ENCODE measurements at places on chromosomes 4 and X.

DNA sequence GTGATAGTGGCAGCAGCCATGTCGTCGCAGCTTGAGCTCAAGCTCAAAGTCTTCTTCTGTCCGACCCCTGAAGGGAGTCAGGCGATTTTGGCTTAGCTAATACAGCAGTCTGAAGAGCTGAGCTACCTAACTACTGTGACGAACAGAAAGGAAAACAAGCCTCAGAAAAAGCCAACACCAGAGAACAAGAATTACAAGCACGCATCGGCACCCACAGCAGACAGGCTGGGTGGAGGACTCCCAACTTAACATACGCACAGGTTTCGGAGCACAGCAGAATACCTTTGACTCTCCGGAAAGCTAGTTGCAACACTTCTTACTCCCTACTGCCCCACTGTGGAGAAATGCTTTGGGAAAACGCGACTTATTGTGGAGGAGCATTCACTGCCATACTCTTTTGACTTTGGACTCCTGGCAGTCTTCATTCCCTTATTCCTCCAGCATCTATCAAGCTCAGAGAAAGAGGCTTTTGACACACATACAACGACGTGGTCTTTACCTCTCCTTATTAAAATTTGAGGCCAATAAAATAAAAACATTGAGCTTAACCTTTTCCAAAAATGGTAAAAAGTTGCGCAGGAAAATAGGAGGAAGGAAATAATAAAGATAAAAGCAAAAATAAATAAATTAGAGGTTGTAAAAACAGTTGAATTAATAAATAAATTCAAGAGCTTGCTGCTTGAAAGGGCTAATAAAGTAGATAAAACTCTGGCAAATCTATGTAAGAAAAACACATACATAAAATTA is 41.3 kb upstream of the GPC3 start:
- no peak for DNase-seq

GRCh38 chr4:74366367-74366911 is 1.5 kb downstream of the EREG start:
- DNase-seq = no peak

GRCh38 chrX:72308566-72309296 is 3.0 kb upstream of the CITED1 start:
- DNase-seq = no peak

- DNase-seq = no peak
Observed at GRCh38 chr4:56871371-56871866, 36.3 kb upstream of the REST start.

- no peak for DNase-seq
Observed at GRCh38 chr4:3747581-3747904, 18.6 kb upstream of the ADRA2C start.

GRCh38 chr4:142016031-142016430 is 379.6 kb downstream of the IL15 start:
- DNase-seq = no peak

- DNase-seq = no peak
Observed at GRCh38 chr4:24778464-24779225, 16.7 kb upstream of the SOD3 start.

- no peak for DNase-seq
Observed at GRCh38 chrX:25079020-25079419, 63.3 kb upstream of the ARX start.

DNA sequence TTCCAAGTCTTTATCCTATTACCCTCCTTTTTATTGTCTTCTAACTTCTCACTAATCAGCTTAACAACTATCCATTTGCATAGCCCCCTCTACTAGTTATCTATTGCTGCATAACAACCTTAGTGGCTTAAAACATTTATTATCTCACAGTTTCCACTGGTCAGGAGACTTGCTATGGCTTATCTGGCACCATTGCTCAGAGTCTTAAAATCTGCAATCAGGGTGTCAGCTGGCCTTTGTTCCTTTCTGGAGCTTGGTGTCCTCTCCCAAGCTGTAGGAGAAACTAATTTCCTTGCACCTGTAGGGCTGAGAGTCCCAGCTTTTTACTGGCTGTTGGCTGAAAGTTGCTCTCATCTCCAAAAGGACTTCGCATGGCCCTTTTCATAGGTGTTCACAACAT is 137.0 kb upstream of the SMIM31 start:
- no peak for DNase-seq

DNA sequence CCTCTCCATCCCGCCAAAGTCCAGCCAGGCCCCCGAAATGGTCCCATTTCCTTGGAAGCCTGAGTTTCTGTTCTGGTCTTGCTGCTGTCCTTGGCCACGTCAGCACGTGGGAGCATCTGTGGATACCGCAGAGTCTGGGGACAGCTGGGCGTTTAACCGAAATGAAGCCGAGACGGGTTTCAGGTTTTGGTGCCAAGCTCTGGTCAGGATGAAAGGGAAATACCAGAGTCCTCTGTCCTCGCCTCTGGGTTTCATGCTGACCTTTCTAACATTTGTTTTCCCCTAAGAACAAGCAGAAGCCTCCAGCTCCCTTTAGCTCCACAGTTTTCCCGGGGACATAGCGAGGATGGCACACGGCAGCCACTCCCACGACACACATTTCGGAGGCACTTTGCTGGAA is 19.7 kb downstream of the SHOX start:
- DNase-seq = no peak

DNA sequence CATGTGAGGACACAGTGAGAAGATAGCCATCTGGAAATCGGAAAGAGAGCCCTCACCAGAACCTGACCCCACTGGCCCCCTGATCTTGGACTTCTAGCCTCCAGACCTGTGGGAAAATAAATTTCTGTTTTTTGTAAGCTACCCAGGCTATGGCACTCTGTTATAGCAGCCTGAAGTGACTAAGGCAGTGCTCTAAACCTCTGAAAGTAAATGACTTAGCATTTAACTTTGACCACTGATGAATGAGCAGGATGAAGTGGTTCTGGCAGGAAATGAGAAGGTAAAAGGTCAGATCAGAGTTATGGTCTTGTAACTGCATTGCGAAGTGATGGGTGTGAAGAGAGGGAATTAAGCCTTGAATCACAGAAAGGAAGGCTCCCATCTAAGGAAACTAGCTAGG is 17.0 kb downstream of the GPAT3 start:
- no peak for DNase-seq

- no peak for DNase-seq
Observed at GRCh38 chr4:147839200-147839599, 107.3 kb downstream of the ARHGAP10 start.

GRCh38 chr4:76305971-76306881 is at the start of gene STBD1:
STBD1 (plus strand) TSS chr4:76306733; CDS start chr4:76306770, 37 bp downstream.
- peak; percentile 13 for DNase-seq

GRCh38 chr4:85050736-85051135 is 84.2 kb upstream of the WDFY3 start:
- DNase-seq = no peak

DNA sequence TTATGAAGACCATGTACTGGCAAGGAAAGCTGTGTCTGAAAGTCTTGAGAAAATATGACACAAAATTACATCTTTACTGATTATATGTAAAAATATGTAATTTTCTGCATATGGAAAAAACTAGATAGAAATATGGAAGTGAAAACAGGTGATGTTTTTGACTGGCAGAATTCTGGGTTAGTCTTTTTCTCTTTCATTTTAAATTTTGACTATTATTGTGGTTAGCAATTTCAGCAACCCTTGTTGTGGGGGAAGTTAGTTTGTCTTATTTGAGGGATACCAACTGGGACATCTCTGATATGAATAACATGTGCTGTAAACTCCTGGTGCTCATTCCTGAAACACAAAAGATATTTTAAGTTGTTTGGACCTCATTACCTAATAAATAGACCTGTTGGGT is 49.9 kb upstream of the CPEB2 start:
- DNase-seq = no peak

- DNase-seq = peak; percentile 32
Observed at GRCh38 chrX:124347242-124347641, 879 bp downstream of the SH2D1A start.

DNA sequence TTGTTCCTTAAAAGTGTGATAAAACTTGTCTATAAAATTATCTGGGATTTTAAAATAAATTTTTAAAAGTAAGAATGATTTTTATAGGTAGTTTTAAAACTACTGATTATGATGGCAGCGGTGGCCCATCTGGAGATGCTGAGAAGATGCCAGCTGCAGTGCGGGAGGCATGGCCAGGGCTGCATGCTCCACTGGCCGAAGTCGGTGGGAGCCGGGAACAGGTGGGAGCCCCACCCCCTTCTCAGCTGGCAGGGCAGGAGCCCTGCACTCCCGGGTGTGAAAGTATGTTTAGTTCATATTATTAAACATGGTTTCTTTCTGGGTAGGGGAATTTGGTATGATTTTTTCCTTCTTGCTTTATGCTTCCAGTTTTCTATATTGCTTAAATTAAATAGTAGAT is 63.8 kb downstream of the CORIN start:
- no peak for DNase-seq

DNA sequence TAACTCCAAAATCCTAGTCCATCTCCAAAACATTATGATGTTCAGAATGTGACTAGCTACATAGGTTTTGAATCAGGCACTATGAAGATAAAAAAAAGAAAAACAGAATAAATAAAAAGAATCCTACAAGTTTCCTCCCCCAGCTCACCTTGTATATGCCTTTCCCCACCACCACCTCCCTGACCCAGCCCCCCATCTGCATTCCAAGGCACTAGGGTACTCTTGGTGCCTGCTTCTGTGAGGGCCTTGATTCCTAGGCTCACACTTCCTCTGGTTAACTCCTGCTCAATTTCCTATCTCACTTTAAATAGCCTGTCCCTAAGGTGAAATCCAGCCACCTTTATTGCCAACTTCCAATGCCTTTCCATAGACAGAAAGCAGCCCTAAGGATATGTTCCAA is 178.7 kb upstream of the ATOH1 start:
- DNase-seq = no peak

GRCh38 chrX:6980981-6981380 is 166.5 kb upstream of the STS start:
- DNase-seq = no peak

GRCh38 chrX:2447484-2447883 is 53.3 kb downstream of the DHRSX start:
- no peak for DNase-seq

DNA sequence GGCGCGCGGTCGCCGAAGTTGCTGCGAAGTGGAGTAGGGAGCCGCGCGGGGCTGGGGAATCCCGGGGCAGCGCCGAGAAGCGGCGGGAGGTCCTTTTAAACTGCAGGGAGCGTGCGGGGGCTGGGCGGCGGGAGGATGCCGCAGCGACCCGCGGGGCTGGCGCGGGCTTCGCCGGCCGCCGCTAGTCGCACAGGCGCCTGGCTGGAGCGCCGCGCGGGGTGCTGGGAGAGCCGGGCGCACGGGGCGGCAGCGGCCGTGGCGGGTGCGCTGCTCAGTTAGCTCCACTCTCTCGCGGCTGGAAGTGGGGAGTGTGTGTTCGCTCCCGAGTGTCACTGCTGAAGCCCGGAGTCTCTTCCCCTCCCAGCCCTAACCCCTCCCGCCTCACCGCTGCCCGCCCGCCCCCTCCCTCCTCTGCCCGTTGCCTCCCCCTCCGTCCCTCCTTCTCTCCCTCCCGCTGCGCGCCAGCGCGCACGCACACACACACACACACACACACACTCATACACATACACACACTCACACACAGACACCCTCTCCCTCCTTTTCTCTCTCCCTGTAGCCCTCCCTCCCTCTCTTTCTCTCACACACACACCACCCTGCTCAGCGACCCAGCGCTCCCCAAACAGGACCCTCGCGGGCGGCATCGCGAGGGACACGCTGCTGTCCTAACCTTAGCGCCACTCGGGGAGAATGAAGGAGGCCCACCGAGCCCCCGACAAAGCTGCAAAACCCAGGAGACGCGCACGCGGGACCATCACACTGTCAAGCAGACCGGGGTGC is at the start of gene NDNF:
Gene NDNF (minus strand): TSS at position 312 of the 780 bp plus-strand sequence. CDS start 26,698 bp downstream, outside the sequence.
- DNase-seq = peak; percentile 20

- no peak for DNase-seq
Observed at GRCh38 chrX:617891-618290, 12.7 kb upstream of the SHOX start.

GRCh38 chr4:82140422-82140821 is 233.4 kb downstream of the HNRNPD start:
- DNase-seq = no peak

- DNase-seq = no peak
Observed at GRCh38 chr4:183738081-183738673, 79.1 kb downstream of the TRAPPC11 start.

- DNase-seq = no peak
Observed at GRCh38 chr4:14807856-14808255, 194.4 kb upstream of the CPEB2 start.

GRCh38 chrX:69018416-69019072 is 146.7 kb downstream of the PJA1 start:
- DNase-seq = no peak

GRCh38 chr4:86367577-86367976 is 7.7 kb upstream of the MAPK10 start:
- no peak for DNase-seq

DNA sequence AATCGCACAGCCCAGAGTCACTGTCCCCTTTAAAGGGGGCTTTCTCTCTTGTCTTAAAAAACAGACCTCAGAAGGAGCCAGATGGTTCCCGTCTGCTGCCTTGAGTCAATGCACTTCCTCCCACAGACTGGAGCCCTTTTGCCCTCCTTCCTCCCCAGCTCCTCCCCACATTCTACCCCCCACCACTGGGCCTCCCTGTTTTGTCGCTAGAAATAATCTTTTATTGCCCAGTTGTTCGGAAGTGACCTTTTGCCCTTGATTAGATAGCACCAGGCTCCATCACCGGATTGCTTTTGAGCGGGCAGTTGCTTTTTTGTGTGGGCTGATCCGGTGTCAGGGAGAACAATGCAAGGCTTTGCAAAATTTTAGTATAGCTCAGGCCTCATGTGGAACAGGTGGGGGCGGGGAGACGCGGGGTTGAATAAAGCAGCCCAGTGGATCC is 47.7 kb downstream of the SPRY1 start:
- no peak for DNase-seq

GRCh38 chrX:69216446-69216845 is 51.2 kb upstream of the PJA1 start:
- no peak for DNase-seq

DNA sequence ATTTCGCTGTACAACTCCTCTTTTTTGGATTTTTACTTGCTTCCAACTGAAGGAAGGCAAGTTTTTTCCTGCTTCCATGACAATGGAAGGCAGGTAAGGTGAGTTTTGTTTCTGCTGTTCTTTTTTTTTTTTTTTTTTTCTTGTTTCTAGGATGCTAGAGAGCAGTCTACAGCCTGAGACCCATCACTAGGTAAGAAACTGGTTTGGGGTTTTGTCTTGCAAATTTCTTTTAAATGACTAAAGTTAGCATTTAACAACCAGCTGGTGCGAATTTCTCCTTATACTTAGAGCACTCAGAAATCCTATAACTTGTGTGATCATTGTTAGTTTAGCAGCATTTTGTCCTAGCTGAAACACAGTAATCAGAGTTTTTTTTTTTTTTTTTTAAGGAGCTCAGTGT is 378.4 kb upstream of the CNKSR2 start:
- no peak for DNase-seq

DNA sequence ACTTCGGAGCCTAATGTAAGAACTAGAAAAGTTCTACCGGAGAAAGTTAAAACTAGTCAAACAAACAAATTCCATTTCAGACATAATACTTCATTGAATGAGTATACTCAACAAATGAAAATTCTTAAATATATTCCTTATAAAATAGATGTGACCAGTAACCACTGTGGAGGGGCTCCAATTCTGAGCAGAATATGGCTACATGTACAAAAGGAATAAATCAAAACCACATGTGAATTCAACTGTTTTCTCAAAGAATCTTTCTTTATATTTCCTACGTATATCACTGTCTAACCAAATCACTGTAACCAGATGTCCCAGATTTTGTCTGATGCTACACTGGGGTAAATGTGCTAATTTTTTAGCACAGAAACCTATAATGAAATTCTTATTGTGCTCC is 49.0 kb downstream of the HTN1 start:
- DNase-seq = no peak
